Cerebellum (tissue), 4 donors: ENCODE measurements at places on chromosomes 3 and 15. TPM values are rescaled to one million over a fixed set of nuclear protein-coding genes. Genes with fewer than 3 reads are reported as not detected.

GRCh38 chr3:4571690-4572334 is 78.7 kb downstream of the ITPR1 start:
- DNase-seq: no peak

GRCh38 chr15:36029606-36030210 is 483.7 kb upstream of the DPH6 start:
- DNase-seq: no peak

DNA sequence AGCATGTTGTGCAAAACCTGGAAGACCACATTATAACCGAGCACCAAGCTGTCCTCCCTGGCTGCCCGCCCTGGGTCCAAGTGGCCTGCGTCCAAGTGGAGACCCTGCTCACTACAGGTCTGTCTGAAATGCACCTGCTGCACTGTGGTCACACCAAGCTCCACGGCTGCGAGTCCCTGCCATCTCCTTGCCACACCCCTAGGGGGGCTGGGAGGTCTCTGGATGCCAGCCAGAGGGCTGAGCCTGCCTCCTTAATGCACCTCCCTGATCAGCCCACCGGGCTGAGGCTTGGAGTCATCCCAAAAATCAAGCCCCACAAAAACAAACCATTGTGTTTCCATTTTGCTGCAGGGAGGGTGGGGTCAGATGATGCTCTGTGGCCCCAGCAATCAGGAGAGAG is 187.1 kb downstream of the MEGF11 start:
- no peak for DNase-seq

The RARRES1 gene
- 36.5 TPM for total RNA-seq

DNA sequence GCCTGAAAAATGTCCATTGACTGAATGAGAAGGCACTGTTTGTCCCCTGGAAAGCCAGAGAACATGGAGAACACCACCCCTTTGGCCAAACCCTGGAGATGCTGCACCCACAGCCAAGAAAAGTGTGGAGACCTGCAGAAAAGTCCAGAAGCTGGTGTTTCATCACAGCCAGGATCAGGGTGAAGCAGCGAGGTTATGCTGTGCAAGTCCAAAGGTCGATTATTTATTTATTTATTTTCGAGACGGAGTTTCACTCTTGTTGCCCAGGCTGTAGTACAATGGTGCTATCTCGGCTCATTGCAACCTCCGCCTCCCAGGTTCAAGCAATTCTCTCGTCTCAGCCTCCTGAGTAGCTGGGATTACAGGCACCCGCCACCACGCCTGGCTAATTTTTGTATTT is 5.5 kb upstream of the CTSH start:
- DNase-seq: no peak

The PDIA3 gene
- 39.8 TPM for total RNA-seq

DNA sequence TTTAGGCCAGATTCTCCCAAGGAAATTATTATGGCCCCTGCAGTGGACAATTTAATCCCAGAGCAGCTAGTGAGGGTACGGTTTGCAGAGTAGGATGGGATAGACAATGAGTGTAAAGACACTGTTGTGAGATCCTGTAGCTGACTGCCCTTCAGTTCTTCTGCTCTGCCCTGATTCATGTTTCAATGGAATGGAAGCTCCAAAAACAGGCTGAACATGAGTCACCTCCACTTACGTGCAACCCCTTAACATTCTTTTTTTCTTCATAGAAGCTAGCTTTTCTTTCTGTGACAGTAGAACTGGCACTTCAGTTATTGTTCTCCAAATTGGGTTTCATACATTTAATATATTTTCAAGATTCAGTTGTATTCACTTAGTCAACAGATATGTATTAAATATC is 32.1 kb downstream of the CLDN18 start:
- DNase-seq: no peak

- DNase-seq: no peak
Measured at GRCh38 chr3:29144361-29144760, 136.5 kb upstream of the RBMS3 start.

- DNase-seq: peak; percentile 28
Measured at GRCh38 chr3:118628704-118629341, 405.8 kb downstream of the IGSF11 start.

The GOLGA8K gene
- 0.64 TPM for total RNA-seq

DNA sequence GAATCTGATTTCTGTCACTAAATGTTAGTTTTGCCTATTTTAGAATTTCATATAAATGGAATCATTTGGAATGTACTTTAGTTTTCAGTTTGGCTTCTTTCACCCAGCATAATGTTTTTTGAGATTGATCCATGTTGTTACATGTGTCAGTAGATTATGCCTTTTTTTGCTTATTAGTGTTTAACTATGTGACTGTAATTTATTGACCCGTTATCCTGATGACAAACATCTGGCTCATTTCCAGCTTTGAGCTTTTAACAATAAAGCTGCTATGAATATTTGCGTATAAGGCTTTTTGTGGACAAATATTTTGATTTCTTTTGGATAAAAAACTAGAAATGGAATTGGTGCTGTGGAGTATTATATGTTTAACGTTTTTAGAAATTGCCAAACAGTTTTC is 254.5 kb upstream of the CFAP20DC start:
- DNase-seq: no peak

GRCh38 chr3:139318826-139319225 is 25.0 kb upstream of the MRPS22 start:
- no peak for DNase-seq

DNA sequence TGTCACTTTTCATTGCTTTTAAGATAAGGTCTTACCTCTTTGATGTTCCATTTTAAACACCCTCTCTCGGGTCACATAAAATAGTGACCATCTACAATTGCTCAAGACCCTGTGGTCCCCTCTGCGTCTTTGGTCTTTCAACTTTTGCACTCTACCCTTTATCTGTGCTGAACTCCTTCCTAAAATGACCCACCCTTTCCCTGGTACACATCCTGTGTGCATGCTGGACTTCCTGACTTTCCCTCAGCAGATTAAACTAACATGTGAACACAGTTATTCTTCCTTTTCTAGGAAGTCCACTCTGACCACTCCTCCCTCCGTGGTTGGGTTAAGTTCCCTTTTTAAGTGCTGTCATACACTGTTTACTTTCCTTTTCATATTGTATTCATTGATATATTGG is 414.2 kb downstream of the GABRB3 start:
- no peak for DNase-seq

The MESP2 gene
- total RNA-seq: 0.27 TPM

DNA sequence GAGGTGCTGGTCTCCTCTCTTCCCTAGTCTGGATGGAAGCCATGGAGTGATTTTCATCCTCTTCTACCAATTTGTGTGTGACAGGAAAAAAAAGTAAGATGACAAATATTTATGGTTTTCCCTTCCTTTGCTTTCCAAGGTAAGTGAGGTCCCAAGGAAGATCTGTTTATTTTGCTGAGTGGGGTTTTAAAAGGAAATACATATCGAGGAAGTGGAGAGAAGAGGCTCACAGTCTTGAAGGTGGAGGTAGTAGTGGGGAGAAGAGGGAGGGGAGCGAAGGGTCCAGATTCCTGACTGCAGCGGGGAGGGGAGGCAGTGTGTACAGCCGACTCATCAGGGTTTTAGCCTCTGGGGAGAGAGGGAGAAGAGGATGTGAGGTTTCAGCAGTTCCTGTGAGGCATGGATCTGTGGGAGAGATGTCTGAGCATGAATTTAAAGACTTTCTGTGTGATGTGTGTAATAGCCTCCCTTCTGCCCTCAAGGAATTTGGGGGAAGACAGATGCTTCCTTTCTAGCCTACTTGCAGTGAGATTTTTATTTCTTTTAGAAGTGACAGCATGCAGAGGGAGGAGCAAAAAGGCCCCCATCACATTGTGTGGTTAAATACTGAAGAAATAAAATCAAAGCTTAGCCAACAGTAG is 272.4 kb downstream of the THRB start:
- DNase-seq: no peak

DNA sequence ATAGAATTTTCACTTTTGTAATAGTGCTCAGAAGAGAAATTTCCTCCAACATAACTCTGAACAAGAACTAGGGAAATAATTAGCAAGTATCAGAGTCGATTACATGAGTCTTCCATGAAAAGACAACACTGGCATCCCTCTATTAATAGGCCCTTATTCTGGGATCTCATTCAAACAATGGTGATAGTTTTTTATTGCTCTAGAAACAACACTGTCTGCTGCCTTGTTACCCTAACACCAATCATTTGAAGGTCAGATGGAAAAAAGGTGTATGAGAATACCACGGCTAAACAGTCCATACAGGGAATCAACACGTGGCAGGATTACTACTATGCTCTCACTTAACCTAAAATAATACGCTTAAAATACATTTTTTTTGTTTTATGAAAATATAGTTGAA is 35.9 kb downstream of the GNB4 start:
- no peak for DNase-seq

The FEZF2 gene
- 0.09 TPM for total RNA-seq

- DNase-seq: no peak
Measured at GRCh38 chr3:138049157-138049919, 39.4 kb downstream of the CLDN18 start.

The TXNRD3 gene
- 13.2 TPM for total RNA-seq
